ENCODE measurements at places on chromosomes 4 and X.

DNA sequence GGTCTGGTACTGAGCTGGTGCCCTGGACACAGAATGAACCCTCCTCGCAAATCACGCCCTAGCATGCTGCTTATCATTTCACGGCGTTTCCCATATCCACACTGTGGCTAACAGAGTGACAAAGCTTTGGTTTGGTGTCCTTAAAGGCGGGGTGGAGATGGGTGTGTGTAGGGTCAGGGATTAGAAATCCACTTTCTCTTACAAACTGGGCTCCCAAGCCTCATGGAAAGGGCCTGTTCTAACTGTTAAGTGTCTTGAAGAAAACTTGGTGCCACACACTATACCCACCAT, 735 bp upstream of the CHRDL1 start:
- DNase-seq: no peak

DNA sequence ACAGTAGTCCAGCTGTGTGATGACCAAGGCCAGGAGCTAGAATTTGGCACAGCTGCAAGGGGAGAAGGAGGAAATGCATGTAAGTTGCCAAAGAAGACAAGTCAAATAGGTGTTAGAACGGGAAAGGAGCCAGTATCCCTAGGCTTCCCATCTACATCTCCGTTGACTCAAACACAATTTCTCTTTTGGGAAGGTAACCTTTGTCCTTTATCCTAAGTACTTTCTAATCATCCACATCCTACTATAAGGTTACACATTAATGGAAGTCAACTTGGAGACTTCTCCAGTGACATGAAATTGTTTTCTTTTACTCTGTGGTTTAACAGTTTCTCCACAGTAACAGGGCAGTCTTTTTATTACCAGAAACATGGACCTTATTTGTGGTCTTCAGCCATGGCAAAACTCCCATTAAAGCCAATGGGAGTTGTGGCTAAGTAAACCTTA, 620.0 kb downstream of the ANKRD50 start:
- no peak for DNase-seq

GRCh38 chr4:4332529-4332928, 42.5 kb downstream of the ZBTB49 start:
- DNase-seq: no peak

DNA sequence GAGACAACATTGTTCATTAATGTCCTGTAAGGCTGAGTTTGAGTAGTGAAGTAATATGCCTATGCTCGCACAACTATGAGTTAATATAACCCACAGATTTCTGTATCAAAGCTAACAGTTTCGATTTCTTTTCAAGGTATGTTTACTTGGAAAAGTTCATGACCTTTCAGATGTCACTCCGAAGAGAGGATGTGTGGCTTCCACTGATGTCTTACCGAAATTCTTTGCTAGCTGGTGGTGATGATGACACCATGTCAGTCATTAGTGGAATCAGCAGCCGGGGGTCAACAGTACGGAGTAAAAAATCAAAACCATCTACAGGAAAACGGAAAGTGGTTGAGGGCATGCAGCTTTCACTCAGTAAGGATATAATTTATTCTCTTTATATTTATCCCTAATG, 124.9 kb downstream of the STAG2 start:
- DNase-seq: no peak

- DNase-seq: no peak
These were observed 16.2 kb downstream of the JAKMIP1 start for GRCh38 chr4:6184169-6184568.

DNA sequence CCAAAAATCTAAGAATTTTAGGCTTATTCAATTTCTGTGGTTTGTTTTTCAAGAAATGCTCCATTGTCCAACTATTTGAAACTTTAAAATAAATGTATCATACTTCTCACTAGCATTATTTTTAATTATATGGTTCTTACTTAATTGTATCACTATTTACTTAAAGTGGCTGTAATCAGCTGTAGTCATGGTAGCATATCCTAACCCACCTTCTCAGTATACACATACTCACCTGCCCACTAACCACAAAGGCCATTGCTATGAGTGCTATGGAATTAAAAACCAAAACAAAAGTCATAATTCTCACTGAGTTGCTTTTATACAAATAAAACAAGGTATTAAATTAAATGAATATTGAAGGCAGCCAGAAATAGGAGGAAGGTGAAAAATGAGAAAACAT, 5.0 kb downstream of the FBXO8 start:
- no peak for DNase-seq

GRCh38 chr4:121392426-121393086, 11.7 kb upstream of the QRFPR start:
- no peak for DNase-seq

- DNase-seq: no peak
These were observed 2.1 kb downstream of the SEPTIN11 start for GRCh38 chr4:76951672-76952010.

DNA sequence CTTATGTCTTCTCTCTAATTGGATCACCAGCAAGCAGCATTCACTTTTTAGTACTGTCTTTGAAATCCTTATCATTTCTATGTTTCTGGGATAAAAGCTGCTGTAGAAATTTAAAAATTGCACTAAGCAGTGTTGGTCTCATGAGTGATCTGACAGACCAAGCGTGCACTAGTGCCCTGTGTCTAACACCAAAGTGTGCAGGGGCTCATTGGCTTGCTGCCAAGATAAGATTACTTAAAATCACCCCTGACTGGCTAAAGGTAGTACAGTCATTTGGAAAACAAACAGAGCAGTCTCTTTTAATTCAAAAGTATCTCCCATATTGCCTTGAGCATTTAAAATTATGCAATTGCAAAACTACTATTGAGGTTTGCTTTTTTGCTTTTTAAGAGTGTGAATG, 304.6 kb downstream of the ARAP2 start:
- no peak for DNase-seq

DNA sequence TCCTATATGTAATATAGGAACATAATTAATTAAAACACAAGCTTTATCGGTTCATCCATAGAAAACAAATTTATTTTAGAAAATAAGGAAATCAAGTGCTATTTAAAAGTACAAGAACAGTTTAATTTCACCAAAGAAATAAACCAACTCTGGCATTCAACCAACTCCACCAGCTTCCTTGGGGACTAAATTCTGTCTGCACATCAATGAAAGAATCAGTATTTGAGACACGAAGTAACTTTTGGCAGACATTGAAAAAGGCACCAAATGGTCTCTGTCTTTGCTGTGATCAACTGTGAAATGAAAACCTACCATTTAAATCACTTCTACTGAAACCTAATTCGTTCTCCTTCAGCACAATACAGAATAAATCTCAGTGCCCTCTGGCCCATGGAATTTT, 719.7 kb upstream of the GRIA3 start:
- no peak for DNase-seq

DNA sequence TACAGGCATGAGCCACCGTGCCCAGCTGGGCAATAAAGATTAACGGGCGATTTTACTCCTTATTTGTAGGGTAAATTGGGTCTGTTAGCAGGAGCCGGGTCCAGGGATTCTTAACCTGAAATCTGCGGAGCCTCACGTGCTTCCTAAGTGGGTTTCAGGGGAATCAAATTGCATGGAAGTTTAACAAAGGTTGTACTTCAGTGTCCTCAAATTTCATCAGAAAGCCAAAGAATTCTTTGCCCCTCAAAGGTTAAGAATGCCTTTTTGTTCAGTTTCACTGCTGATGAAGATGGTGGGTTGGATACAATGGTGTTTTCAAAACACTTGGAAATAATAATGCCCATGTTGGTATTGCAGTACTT, 67.9 kb downstream of the AFF1 start:
- DNase-seq: no peak

- no peak for DNase-seq
These were observed 87.0 kb upstream of the RPL34 start for GRCh38 chr4:108533245-108533844.

DNA sequence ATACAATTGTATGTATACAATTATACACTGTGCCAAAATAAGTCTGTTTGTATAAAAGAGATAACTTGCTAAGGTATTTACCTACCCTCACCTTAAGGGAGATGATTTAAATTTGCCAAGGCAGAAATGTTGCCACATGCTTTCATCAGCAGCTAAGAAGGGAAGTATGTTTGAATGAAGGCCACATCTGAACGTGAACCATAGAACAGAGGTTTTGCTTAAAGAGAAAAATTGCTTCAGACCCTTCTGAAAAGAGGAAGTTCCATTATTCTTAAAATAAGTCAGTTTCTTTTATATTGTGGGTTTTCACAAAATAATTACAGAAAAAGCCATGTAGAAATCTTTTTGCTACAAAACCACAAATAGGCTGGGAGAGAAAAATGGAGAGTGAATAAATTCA, 621.5 kb upstream of the HTR2C start:
- DNase-seq: no peak

DNA sequence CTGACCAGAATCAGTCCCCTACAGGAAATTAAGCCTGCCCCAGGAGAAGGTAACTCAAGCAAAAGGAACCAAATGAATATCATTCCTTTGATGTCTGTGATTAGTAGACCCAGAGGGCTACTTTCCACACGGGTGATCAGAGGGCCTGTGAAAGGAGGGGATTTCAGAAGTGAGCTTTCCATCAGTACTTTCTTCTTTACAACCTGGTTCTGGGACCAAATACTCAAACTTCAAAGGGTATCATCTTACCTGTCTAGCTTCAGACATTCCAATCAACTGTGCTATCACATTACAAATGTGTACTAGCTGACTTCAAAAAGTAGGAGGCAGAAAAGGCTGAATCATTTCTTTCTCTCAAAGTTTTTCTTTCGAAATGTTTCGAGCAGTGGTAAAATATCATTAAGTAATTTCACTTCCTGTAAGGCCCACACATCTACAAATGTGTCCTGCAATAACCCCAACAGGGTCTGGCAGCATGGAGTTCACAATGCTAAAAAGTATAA, 23.9 kb downstream of the ACSL4 start:
- DNase-seq: no peak

DNA sequence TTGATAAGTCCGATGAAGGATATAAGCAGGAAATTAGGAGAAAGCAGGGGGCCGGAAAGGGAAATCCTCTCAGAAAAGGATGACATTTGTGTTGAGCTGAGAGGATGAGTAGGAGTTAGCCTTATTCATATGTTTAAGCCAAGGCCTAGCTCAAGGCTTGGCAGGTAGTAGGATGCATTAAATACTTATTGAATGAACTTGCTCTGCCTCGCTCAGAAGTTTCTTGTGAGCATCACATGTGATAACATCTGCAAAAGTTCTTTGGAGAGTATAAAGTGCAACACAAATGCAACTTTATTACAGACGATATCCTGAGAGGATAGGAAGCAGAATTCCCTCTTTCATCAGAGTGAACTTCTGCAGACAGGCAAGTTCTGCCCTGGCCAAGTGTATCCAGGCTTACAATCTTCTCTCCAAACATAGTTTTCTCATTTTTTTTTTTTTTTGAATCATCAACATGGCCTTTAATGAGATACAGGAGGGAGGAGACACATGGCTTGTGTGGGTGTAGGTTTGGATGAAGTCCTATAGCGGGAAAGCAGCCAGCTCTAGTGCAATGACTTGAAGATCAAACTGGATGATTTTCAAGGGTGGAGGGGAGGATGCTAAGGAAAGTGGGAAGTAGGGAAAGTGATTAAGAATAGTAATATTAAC, 48.1 kb downstream of the LUZP4 start:
- DNase-seq: no peak

GRCh38 chr4:159105761-159106243, 2.9 kb downstream of the RAPGEF2 start:
- DNase-seq: no peak

DNA sequence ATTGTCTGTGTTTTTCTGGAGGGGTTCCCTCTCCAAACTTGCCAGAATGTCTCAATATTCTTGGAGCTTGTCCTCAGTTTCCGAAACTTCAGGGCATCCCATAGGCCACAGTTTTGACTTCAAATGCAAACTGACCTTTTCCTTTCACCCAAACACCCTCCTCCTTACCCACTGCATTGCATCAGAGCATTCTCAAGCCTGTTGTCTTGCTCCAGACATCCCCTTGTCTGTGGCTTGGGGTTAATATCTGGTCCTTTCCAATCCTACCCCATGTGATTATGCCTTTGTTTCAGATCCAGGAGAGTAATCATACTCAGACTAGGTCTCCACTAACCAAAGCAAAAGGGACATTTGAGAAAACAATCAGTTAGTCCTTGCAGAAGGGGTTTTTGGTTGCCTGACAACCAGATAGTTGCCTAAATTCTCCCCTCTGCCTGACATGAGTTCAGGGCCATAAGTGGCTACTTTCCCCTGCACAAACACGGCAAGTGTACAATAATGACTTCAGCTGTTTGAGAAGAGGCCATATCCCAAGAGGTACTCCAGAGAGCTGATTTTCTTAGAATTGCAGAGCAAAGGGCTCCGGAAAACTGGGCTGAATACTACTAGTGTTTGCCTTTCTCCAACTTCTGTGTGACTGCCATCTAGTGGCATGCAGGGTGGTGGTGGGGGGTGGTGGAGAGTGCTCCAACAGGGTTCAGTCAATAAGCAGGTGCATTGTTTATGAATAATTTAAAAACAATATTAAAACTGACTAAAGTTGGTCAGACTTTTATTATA, 130.2 kb downstream of the CHRDL1 start:
- no peak for DNase-seq

DNA sequence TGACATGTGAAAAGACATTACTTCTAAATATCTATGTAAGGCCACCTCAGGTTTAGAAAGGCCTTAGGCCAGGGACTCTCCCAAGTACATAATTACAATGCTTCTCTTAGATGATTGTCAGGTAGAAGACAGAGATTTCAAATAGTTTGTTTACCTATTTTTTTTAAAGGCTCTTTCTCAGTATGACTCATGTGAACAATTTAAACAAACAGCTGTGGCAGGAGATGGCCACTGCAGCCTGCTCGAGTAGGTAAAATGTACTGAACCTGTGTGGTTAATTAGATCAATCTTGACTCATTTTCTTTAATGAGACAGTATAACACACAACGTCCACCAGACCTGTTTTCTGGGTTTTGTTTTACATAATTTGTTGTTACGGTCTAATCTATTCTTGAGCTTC, 50.2 kb downstream of the LEF1 start:
- no peak for DNase-seq

DNA sequence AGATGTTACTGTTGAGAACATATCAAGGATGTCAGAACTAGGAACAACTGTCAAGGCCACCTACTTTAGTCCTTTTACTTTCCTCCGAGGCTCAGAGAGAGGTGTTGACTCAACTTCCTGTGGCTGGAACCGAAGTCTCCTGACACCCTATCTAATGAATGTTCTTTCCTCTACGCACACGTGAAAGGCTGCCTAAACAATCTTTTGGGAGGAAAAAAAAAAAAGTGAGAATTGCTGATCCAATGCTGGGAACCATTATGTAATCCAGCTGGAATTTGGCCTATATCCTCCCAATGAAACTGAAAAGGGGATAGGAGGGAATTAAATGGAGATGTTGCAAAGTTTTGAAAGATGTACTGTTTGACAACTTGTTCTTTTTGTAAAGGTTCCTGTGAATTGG, 8.3 kb upstream of the MAP7D3 start:
- DNase-seq: no peak

- DNase-seq: no peak
These were observed 37.8 kb upstream of the HPF1 start for GRCh38 chr4:169795585-169795984.

- DNase-seq: no peak
These were observed 29.8 kb upstream of the SLC7A3 start for GRCh38 chrX:70960730-70961129.
